ENCODE measurements at places on chromosomes 1 and 21.

GRCh38 chr1:202968895-202969295 lies 1.8 kb upstream of the CYB5R1 start:
- no peak overlapping the region for H3K4me3 ChIP-seq
- DNase-seq, result no peak
- peaks cover 36% of the 10 kb centered on the region for H3K4me1 ChIP-seq
- H3K36me3 ChIP-seq, result no peaks in the 10 kb centered on the region

DNA sequence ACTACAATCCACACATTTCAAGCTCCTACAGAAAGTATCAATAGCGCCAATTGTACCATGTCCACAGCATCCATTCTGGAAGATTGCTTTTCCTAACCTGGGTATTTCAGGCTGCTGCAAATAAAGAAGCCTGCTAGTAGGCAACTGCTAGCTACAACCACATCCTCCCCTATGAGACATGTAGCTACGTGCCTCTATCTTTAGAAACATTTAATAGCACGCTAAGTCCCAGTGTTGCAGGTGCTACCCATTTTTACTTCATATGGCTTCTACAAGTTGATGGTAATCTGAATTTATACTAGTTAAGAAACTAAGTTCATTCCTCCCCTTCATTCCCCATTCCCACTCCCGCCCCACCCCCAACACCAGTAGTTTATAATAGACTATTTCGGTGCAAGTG lies 7.4 kb upstream of the AMPD1 start:
- no peaks in the 10 kb centered on the region for H3K4me1 ChIP-seq
- no peaks in the 10 kb centered on the region for H3K27me3 ChIP-seq
- no peak overlapping the region for H3K27ac ChIP-seq
- DNase-seq, result no peak
- peaks cover 14% of the 10 kb centered on the region for H3K36me3 ChIP-seq
- no peak overlapping the region for H3K4me3 ChIP-seq

GRCh38 chr1:152143150-152143887 lies 15.7 kb downstream of the RPTN start:
- no peak overlapping the region for H3K4me3 ChIP-seq
- no peak for DNase-seq
- no peaks in the 10 kb centered on the region for H3K27me3 ChIP-seq
- no peaks in the 10 kb centered on the region for H3K4me1 ChIP-seq

DNA sequence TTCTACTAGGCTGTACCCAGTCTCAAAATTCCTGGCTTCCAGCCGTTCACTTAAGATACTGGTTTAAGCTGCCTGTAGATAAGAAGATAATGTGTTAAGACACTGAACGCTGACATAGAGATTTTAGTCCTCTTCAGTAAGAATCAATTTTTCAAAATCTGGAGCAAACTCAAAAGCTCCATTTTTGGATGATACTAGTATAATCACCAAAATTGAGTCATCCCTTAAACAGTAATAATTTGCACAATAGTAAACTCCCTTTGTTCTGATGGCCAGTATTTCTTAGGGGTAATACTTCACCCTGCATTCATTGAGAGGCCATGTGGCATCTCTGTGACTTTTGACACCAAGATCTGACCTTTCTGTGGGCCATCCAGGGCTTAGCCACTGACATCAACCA lies 299.8 kb upstream of the USP25 start:
- no peaks in the 10 kb centered on the region for H3K4me1 ChIP-seq
- H3K27ac ChIP-seq, result no peak overlapping the region
- no peak overlapping the region for H3K4me3 ChIP-seq
- no peaks in the 10 kb centered on the region for H3K27me3 ChIP-seq
- DNase-seq, result no peak

- H3K36me3 ChIP-seq, result no peaks in the 10 kb centered on the region
- peaks cover 12% of the 10 kb centered on the region for H3K4me1 ChIP-seq
- H3K27me3 ChIP-seq, result no peaks in the 10 kb centered on the region
- H3K4me3 ChIP-seq, result no peak overlapping the region
Observed at GRCh38 chr1:173422456-173422976, 54.6 kb upstream of the PRDX6 start.

DNA sequence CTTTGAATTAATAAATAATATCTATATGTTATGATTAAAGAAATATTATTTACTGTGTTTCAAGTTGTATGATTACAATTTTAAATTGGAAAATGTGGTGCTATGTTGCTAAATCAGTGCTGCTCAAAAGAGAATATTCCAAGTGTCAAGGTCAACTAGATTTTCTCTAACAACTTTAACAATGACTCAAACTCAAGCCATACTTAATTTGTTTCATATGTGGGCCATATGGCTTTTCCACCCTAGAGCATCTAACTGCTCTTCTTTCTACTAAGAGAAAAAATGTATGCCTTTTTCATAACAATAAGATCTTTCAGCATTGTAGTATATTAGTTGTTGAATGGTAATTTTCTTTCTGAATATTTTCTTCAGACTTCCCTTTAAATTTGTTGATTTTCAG lies 8.3 kb upstream of the SYT14 start:
- no peak for DNase-seq
- no peak overlapping the region for H3K4me3 ChIP-seq
- H3K4me1 ChIP-seq, result no peaks in the 10 kb centered on the region
- H3K36me3 ChIP-seq, result no peaks in the 10 kb centered on the region

Data from vagina (tissue), 2 donors.